ENCODE measurements at places on chromosomes 6 and 20. TPM values are rescaled to one million over a fixed set of nuclear protein-coding genes. Genes with fewer than 3 reads are reported as not detected.

RGS19 gene
- total RNA-seq = 38.6 TPM

TBXT gene
- not detected for total RNA-seq

MCUR1 gene
- total RNA-seq = 21.1 TPM

C20orf202 gene
- total RNA-seq = not detected

TDP2 gene
- total RNA-seq = 55.3 TPM

PRRT1 gene
- total RNA-seq = 0.29 TPM

SRMS gene
- total RNA-seq = not detected

SASH1 gene
- 2.9 TPM for total RNA-seq

CEP250 gene
- total RNA-seq = 77.8 TPM

EMILIN3 gene
- total RNA-seq = not detected

ZSCAN26 gene
- total RNA-seq = 4.3 TPM

BPIFB2 gene
- not detected for total RNA-seq

PSMB1 gene
- 183 TPM for total RNA-seq

CDSN gene
- not detected for total RNA-seq

PNPLA1 gene
- total RNA-seq = not detected

POM121L2 gene
- total RNA-seq = not detected

SLC23A2 gene
- 17.2 TPM for total RNA-seq

MTFR2 gene
- total RNA-seq = 15.3 TPM

JPH2 gene
- 0.09 TPM for total RNA-seq

CST4 gene
- total RNA-seq = not detected

TULP1 gene
- total RNA-seq = not detected

SEL1L2 gene
- not detected for total RNA-seq

WFDC6 gene
- not detected for total RNA-seq

NRSN1 gene
- not detected for total RNA-seq

GJA1 gene
- total RNA-seq = 0.11 TPM
